ENCODE measurements at places on chromosomes 3 and 15.

GRCh38 chr3:90069748-90070147 lies 962.3 kb downstream of the EPHA3 start:
- DNase-seq: no peak

- no peak for DNase-seq
Measured at GRCh38 chr3:114374433-114374990, 80.7 kb downstream of the TIGIT start.

GRCh38 chr15:83287541-83288027 lies 3.1 kb upstream of the BNC1 start:
- DNase-seq: peak; percentile 81

DNA sequence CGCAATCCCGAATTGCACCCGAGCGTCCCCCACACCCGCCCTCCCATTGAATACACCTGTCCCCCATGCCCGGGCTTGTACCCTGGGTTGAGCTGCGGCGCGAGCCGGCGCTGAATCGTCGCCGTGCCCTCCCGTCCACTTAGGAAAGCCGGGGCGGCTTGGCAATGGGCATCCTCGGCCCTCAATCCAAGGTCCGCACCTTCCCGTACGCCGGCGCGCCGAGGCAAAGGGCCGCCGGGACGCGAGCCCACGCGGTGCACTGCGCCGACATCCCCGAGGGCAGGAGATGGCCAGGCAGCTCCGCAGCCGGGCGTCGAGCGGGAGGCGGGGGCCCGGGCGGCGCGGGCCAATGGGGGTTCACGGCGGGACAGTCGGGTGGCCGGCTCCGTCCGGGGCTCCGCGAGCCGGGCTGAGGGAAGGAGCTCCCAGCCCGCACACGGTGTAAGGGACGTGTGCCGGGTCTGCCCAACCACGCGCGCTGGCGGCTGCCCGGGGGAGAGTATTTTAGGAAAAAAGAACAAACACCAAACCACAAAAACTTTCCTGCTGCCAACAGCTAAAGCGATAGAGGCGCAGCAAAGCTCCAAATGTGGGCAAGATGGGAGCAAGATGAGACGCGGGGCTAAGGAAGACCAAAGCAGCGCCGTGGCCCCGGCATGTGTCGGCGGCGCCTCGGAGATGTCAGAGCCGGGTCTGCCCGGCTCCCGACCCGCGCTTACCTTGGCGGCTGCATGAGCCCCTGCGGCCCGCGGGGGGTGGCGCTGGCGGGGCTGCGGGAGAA lies 621 bp downstream of the RGMA start:
- DNase-seq: peak; percentile 51

GRCh38 chr3:128424508-128425069 lies 42.1 kb downstream of the DNAJB8 start:
- DNase-seq: no peak

DNA sequence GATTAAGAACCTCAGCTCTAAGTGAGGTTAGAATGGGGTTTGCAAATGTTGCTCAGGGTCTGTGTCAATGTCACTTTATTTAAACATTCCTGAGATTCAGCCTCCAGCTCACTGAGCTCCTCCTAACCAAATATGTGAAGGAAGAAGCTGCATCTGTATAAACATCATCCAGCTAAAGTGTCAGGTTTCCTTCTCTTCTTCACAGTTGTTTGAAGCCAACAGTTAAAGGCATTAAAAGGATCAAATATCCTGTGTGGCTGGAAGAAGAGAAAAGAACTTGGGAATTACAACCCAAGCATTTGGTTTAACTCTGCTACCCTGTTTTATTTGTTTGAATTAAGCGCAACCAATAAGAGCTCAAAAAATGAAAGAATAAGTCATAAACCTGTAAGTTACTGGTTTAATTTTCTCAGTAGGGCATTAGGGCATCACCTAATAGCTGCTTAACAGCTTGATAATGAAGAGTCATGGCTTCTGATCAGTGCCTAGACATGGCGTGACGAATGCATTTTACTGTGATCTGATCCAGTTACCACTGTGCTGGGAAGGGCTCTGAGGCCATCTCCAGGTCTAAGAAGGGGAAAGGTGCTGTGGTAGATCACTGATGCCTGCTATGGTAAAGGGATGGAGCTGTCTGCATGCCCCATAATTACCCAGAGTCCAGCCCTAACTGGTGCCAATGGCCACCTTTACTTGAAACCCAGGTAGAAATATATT lies 165.7 kb upstream of the TSC22D2 start:
- DNase-seq: no peak

- DNase-seq: no peak
Measured at GRCh38 chr3:190197346-190197763, 76.7 kb upstream of the P3H2 start.

- peak; percentile 31 for DNase-seq
Measured at GRCh38 chr3:196537319-196537984, 22.3 kb upstream of the SMCO1 start.

- no peak for DNase-seq
Measured at GRCh38 chr3:38278841-38279240, 3.3 kb upstream of the SLC22A14 start.

GRCh38 chr3:50666837-50667236 lies 7.9 kb upstream of the DOCK3 start:
- no peak for DNase-seq

DNA sequence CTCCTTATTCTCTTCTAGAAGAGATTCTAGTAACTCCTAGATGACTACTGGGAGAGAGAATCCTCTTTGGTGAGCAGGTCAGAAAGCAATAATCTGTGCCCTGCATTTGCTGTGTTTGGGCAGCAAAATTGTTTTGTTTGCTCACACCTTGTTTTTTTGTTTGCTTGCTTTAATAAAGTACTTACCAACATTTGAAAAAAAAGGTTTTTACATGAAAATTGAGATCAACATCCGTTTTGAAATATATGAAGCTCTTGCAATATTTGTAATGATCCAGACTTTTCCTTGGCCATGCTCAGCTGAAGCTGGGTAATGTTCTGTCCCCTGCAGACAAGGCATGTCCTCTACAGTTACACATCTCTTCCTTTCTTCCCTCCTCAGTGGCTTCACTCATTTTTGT lies 62.2 kb downstream of the DIPK2A start:
- DNase-seq: no peak

Measured in AG20443 (cell line).